Liver (tissue), 10 donors: ENCODE measurements at places on chromosomes 5 and 9. TPM values are rescaled to one million over a fixed set of nuclear protein-coding genes. Genes with fewer than 3 reads are reported as not detected.

TRIM7 gene
- polyA plus RNA-seq = 0.10 TPM

DNA sequence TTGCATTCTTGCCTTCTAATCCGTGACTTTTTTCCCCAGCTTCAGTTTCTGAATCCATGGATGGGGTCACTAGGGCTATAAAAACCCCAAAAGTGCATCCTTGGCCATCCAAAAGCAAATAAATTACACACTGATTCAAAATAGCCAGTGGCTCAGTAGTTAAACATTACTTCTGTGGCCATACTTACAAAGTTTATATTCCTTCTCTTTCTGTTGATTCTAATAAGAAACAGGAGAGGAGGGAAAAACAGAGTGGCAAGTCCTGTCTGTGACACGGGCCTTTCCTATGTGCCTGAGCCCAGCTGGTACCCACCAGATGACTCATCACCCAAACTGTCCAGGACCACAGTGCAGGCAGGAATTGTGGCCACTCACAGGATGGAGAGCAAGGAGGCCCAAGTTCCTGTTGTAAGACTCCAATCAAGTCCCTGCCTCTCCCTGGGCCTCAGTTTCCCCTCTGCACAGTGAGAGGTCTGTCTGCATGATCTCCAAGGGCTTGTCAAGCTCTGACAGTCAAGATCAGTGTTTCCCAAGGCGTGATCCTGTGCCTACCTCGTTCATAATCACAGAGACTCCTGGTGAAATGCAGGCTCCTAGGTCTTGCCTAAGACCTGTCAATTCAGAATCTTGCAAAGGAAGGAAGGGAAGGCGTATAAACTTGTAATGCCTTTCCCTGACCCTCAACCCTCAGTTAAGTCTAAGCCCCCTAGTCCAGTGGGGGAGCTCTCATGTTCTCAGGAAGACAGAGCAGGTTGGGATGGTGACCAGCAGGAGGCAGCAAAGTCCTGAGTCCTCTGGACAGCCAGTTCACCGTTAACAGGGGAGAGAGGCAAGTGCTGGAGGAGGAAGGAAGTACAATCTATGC is 29.5 kb downstream of the TNIP1 start:
- DNase-seq = peak; percentile 84

DNA sequence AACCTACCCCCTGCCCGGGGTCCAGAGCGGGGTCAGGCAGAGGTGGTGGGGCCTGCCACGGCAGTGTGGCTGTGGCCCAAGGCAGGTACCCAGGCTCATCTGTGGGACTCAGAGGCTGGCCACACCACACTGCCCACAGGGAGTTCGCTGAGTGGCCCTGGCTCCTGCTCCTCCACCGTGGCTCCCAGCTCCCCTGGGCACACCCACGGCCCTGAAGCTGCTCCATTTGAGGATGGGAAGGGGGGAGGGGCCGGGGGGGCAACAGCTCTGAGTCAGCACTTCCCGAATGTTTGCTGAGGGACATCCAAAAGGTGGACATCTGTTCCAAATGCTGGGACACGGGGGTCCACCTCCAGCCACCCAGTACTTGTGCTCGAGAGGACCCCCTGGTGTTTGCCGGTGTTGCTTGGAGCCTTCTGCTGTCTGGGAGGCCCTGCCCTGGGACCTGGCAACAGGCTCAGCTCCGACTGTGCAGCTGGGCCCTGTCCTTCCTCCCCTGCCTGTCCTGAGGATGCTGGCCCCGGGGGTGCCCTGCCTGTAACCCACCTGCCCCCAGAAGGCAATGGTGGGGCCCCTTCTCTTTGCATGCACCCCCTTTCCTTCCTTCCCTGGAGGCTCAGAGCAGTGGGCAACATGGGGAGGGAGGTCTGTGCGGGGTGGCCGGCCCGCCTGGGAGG is 2.5 kb upstream of the NRARP start:
- DNase-seq = peak; percentile 34

DNA sequence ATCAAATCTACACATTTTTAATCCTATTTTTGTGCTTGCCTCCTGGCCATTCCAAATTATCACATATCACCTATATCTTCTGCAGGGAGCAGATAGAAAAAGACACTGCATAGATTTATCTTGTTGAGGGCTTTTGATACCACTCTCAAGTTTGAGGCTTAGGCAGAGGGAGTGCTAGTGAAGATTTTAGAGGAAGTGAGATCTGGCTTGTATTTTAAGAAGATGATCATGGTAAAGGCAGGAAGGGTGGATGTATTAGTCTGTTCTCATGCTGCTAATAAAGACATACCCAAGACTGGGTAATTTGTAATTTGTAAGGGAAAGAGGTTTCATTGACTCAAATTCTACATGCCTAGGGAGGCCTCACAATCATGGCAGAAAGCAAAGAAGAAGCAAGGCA is 220.9 kb upstream of the TUT7 start:
- DNase-seq = no peak

- DNase-seq = no peak
Measured at GRCh38 chr9:26240020-26240419, 561.8 kb upstream of the TUSC1 start.

- no peak for DNase-seq
Measured at GRCh38 chr9:107137495-107138202, 145.4 kb upstream of the RAD23B start.
